Activated CD4-positive, CD25-positive, alpha-beta regulatory T cell treated with anti-CD3 and anti-CD28 coated beads, Interleukin-2, amount 50 U/mL, for 24 hours (primary cell): ENCODE measurements at places on chromosomes 1 and 21.

DNA sequence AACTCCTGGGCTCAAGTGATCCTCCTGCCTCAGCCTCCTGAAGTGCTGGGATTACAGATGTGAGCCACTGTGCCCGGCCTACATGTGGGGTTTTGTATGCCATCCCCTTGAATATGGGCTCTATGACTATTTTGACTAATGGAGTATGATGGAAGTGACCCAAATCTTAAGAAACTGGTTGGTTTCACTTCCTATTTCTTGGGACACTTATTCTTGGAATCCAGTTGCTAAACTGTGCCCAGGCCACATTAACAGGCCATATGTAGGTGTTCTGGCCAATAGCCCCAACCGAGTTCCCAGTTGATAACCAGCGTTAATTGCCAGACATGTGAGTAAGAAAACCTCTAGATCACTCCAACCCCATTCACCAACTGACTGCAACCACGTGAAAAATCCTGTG lies 36.3 kb upstream of the CLIC4 start:
- no peak for ATAC-seq

GRCh38 chr1:69157046-69157756 lies 410.5 kb upstream of the LRRC7 start:
- ATAC-seq, result no peak

DNA sequence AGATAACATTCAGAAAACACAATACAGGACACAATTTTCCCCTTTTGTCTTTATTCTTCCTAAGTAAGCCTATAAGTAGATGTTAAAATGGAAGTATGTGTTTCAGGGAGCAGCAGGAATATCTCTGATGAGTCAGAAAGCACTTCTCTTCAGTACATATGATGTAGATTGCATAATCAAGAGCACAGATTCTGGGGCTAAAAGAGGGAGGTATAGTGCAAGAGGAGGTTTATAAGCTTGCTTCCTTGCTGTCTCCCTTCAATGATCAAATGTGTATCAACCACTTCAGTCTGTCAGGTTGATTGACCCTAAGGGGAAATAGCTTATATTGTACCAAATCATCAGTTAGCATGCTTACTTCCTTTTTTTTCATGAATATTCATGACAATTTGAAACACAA lies 822.8 kb downstream of the BRINP3 start:
- no peak for ATAC-seq

GRCh38 chr1:170670802-170671628 lies 7.1 kb downstream of the PRRX1 start:
- no peak for ATAC-seq

DNA sequence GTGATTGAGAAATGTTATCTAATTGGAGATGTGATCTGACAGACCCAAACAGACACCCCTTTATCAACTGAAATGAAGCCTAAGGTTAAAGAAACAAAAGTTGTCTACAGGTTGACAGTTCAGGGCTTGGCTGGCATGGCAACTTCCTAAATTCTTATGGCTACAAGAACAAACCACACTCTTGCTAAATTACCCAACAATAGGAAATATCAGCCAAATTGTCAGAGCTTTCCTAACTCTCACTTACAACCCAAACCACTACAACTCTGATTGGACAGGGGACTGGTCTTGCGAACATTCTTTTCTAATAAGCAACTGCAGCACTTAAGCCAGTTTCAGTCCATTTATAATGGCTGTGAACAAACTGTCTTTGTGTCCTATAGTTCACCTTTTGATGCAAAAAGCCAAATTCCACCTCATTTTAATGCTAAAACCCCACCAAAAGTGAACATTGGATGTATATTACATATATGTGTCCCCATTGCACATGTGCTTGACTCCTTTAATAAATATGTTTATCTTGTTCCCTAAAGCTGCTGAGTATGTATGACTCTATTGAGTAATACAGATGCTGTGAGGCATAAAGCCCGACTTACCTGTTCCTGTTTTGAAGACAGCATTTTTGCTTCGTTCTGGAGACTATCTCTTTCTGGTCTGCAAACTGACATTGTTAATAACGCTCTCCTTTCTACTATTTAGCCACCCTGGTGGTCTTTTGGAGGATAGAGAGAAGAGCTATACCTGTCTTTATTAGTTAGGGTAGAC lies 101.3 kb upstream of the HMCN1 start:
- no peak for ATAC-seq

GRCh38 chr1:2279817-2280216 lies 51.7 kb downstream of the SKI start:
- ATAC-seq, result no peak

DNA sequence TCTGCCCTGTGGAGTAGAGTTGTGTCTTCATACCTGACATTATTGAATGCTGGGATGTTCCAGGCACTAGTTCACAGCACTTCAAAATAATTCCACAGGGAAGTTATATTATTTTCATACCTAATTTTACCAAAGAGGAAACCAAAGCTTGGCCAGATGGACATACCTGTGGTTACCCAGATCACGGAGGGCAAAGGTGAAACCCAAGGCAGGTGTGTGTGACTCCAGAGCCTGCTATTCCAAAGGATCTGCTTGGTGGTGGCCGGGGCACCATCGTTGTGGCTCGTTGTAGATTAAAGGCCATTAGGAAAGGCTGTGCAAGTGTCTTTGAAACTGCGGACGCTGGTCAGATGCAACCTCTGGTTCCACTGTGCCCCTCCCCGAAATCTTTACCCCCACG lies 108.6 kb downstream of the ZBTB18 start:
- ATAC-seq, result no peak

GRCh38 chr1:162956922-162957321 lies 95.9 kb upstream of the CCDC190 start:
- no peak for ATAC-seq

DNA sequence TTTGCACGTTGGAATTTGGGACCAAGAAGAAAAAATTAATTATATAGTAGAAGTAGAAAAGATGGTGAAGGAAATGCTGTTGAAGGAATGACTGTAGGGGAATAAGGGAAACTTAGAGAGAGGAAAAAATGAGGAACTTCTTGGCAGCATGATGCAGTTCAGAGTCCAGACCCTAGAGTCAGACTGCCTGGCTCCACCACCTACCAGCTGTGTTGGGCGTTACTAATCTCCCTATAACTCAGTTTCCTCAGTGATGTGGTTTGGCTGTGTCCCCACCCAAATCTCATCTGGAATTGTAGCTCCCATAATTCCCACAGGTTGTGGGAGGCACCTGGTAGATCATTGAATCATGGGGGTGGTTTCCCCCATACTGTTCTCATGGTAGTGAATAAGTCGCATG lies 1.3 kb upstream of the SELP start:
- no peak for ATAC-seq

- no peak for ATAC-seq
These were observed 56.6 kb downstream of the RYR2 start for GRCh38 chr1:237098541-237098940.

DNA sequence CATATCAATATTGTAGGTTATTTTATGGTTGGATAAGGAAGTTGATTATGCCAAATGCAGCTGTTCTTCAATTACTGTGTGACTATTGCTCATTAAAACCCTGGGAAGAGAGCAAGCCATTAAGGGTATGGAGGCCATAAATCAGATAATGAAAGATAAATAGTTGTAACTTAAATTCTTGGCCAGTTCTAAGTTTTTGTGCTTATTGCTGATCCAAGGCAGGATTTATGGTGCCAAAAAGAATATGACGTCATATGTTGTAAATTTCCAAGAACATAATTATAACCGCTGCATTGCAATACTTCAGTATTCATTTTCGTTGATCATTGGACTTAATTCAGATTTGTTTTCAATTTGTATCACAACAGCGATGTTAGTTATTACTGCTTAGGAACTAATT lies 211.6 kb downstream of the LRRC40 start:
- ATAC-seq, result no peak

DNA sequence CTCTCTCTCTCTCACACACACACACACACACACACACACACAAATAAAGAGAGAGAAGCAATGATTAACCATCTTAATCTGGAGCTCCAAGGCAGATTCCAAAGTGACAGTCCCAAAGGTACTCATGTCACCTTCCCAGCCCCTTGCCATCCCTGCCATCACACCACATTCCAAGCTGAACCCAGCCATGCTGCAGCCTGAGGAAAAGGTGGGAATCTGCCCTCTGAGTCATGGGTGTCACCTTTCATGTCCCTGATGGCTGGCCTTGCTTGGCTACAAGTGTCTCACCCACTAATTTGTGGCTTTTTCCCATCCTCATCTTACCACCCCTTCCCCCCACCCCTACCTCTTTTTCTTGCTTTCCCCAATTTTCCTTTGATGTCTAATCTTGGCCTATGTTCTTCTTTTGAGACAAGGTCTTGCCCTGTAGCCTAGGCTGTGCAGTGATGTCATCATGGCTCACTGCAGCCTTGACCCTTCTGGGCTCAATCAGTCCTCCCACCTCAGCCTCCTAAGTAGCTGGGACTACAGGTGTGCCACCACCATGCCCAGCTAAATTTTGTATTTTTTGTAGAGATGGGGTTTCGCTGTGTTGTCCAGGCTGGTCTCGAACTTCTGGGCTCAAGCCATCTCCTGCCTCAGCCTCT lies 3.2 kb downstream of the ANXA9 start:
- no peak for ATAC-seq

GRCh38 chr1:211549092-211549711 lies 29.8 kb downstream of the SLC30A1 start:
- ATAC-seq, result no peak

DNA sequence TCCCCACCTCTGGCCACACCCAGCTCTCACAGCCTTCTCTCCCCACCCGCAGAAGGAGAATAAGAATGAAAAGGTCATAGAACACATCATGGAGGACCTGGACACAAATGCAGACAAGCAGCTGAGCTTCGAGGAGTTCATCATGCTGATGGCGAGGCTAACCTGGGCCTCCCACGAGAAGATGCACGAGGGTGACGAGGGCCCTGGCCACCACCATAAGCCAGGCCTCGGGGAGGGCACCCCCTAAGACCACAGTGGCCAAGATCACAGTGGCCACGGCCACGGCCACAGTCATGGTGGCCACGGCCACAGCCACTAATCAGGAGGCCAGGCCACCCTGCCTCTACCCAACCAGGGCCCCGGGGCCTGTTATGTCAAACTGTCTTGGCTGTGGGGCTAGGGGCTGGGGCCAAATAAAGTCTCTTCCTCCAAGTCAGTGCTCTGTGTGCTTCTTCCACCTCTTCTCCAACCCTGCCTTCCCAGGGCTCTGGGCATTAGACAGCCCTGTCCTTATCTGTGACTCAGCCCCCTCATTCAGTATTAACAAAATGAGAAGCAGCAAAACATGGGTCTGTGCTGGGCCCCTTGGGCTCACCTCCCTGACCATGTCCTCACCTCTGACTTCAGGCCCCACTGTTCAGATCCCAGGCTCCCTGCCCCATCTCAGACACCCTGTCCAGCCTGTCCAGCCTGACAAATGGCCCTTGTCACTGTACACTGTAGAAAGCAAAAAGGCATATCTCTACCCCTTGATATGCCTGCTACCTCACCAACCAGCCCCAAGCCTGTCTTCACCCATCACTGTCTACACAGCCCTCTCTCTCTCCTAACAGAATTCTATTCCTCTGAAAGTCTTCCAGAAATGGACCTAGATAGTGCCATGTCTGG lies 3.2 kb downstream of the S100A9 start:
- no peak for ATAC-seq

- ATAC-seq, result no peak
These were observed 4.1 kb upstream of the GREM2 start for GRCh38 chr1:240616018-240616417.
